ENCODE measurements at places on chromosomes 7 and 10. TPM values are rescaled to one million over a fixed set of nuclear protein-coding genes. Genes with fewer than 3 reads are reported as not detected.

NUDCD3 gene
- total RNA-seq = 80.7 TPM

BZW2 gene
- 47.2 TPM for total RNA-seq

EVX1 gene
- not detected for total RNA-seq

RAPGEF5 gene
- total RNA-seq = 10.1 TPM

DNA sequence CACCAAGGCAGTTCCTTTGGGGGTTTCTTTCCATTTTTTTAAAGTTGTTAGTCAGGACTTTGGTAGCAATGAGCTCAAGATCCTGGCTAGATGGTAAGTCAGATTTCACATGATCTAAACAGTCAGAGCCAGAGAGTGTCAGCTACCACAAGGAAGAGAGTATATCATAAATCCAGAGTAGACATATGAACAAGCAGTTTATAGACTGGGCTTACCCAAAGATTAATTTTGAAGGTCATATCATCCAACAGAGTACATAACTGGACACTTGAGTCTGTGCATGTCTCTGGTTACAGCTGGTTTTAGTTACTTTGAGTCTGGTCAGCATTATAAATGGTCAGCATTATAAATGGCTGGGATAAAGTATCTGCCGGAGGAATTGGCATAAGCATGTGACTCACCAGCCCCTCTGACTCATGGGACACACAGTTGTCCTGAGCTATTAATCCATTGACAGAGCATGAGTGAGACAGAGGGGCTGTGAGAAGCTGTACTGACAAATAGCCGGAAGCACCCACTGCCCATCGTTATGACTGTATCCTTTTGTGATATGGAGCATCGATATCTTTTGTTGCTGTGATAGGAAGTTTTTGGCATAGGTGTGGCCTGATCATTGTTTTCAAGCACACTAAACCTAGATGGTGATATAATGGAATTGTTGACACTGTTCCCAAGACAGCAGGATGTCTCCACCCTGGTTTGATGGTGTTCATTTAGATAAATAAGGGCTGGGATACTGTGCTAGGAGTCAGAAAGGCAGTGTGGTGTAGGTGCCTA, 19.3 kb downstream of the PPP1R3C start:
- peaks cover 16% of the 10 kb centered on the region for H3K27me3 ChIP-seq
- H3K36me3 ChIP-seq = no peaks in the 10 kb centered on the region
- no peaks in the 10 kb centered on the region for H3K4me1 ChIP-seq

DNA sequence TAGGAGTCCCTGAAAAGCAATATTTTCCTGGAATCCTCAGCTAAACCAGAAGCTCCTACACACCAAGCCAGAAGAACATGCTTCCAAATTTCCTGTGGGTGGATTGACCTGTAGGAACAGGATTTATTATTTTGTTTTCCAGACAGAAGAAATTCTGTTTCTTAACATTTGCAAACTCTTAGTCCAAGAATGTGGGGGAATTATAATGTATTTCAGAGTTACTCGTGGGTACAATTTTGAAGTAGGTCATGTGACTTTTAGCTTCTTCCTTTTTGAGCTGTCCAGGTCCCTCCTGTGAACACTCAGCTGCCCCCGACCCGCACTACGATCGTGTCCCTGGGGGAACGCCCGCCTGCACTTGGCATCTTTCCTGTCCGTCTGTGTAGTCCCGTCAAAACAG, 27.7 kb upstream of the VIPR2 start:
- no peaks in the 10 kb centered on the region for H3K27me3 ChIP-seq
- peaks cover 2% of the 10 kb centered on the region for H3K4me1 ChIP-seq
- no peak overlapping the region for H3K27ac ChIP-seq

- H3K4me1 ChIP-seq = no peaks in the 10 kb centered on the region
- no peak overlapping the region for H3K4me3 ChIP-seq
- no peak overlapping the region for H3K27ac ChIP-seq
- no peaks in the 10 kb centered on the region for H3K27me3 ChIP-seq
- H3K36me3 ChIP-seq = no peaks in the 10 kb centered on the region
Measured at GRCh38 chr7:95883217-95883616, 110.9 kb downstream of the DYNC1I1 start.

GRCh38 chr10:22285130-22285529, 31.1 kb upstream of the COMMD3 start:
- H3K36me3 ChIP-seq = no peaks in the 10 kb centered on the region
- H3K27ac ChIP-seq = no peak overlapping the region
- no peak for DNase-seq
- H3K4me1 ChIP-seq = no peaks in the 10 kb centered on the region

DNA sequence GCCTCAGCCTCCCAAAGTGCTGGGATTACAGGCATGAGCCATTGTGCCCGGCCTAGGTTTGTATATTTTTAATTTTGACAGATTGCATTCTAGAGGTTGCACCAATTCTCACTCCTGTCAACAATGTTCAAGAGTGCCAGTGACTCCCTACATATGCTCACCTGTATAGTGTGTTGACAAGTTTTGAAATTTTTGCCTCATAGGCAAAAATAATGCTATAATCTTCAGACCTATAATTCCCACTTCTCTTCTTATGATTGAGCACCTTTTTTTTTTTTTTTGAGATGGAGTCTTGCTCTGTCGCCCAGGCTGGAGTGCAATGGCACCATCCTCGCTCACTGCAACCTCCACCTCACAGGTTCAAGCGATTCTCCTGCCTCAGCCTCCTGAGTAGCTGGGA, 139.7 kb downstream of the EVX1 start:
- no peaks in the 10 kb centered on the region for H3K36me3 ChIP-seq
- no peak overlapping the region for H3K27ac ChIP-seq
- peaks cover 3% of the 10 kb centered on the region for H3K27me3 ChIP-seq
- no peak overlapping the region for H3K4me3 ChIP-seq
- DNase-seq = no peak

DNA sequence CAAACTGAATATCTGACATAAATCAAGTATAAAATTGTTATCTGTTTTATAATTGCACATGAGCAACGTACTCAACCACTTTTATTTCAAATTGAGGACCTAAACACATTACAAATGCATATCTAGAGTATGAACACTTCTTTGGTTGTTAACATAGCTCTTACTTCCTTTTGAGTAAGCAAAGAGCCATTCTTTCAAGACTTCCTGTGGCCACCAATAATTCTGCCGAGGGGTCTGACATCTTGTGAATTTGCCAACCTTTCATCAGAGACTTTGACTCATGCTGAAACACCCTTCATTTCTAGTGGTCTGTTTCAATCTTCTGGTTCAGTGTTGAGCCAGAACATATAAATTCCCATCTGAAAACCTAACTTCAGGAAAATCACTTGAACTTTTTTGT, 59.4 kb downstream of the CDK14 start:
- no peak for DNase-seq
- peaks cover 54% of the 10 kb centered on the region for H3K4me1 ChIP-seq
- peak overlapping the region; percentile 16 for H3K4me3 ChIP-seq
- no peaks in the 10 kb centered on the region for H3K36me3 ChIP-seq

GRCh38 chr7:84637568-84638338, 443.2 kb upstream of the SEMA3A start:
- no peak overlapping the region for H3K27ac ChIP-seq
- H3K4me3 ChIP-seq = no peak overlapping the region
- H3K27me3 ChIP-seq = no peaks in the 10 kb centered on the region
- no peaks in the 10 kb centered on the region for H3K4me1 ChIP-seq

DNA sequence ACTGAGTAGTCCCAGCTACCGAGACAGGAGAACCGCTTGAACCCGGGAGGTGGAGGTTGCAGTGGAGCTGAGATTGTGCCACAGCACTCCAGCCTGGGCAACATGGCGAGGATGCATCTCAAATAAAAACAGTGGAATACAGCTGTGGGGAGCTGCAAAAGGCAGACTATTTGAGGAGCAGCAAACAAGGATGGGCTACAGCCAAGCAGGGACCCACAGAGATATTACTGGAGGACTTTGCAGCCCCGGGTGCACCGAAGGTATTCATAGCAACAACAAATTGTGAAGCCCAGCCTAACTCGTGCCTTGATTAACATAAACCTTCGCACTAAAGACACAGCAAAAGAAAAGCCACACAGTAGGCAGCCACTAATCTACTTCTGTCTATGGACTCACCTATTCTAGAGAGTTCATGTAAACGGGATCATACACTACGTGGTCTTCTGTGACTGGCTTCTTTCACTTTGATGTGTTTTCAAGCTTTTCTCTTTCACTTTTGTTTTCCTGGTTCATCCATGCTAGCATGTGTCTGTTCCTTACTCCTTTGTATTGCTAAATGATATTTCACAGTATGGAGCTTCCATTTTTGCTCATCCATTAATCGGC, 34.0 kb downstream of the PODXL start:
- no peaks in the 10 kb centered on the region for H3K36me3 ChIP-seq
- DNase-seq = no peak
- no peak overlapping the region for H3K27ac ChIP-seq
- H3K4me3 ChIP-seq = no peak overlapping the region
- H3K4me1 ChIP-seq = peaks cover 7% of the 10 kb centered on the region

GRCh38 chr10:82190432-82191260, 315.7 kb downstream of the NRG3 start:
- no peaks in the 10 kb centered on the region for H3K27me3 ChIP-seq
- no peaks in the 10 kb centered on the region for H3K36me3 ChIP-seq
- no peak overlapping the region for H3K27ac ChIP-seq
- no peaks in the 10 kb centered on the region for H3K4me1 ChIP-seq

- H3K27ac ChIP-seq = no peak overlapping the region
- H3K27me3 ChIP-seq = peaks cover 14% of the 10 kb centered on the region
- no peak overlapping the region for H3K4me3 ChIP-seq
- no peak for DNase-seq
- H3K4me1 ChIP-seq = peaks cover under 1% of the 10 kb centered on the region
- no peaks in the 10 kb centered on the region for H3K36me3 ChIP-seq
Measured at GRCh38 chr7:129773871-129774270, 162.4 kb downstream of the NRF1 start.

DNA sequence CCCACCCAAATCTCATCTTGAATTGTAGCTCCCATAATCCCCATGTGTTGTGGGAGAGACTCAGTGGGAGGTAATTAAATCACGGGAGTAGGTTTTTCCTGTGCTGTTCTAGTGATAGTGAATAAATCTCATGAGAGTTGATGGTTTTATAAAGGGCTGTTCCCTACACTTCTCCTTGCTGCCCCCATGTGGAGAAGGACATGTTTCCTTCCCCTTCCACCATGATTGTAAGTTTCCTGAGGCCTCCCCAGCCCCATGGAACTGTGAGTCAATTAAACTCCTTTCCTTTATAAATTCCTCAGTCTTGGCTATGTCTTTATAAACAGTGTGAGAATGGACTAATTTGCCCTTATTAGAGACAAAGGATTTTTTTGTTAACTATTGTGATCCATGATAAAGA, 48.5 kb upstream of the MKX start:
- no peaks in the 10 kb centered on the region for H3K27me3 ChIP-seq
- DNase-seq = no peak
- no peak overlapping the region for H3K4me3 ChIP-seq

DNA sequence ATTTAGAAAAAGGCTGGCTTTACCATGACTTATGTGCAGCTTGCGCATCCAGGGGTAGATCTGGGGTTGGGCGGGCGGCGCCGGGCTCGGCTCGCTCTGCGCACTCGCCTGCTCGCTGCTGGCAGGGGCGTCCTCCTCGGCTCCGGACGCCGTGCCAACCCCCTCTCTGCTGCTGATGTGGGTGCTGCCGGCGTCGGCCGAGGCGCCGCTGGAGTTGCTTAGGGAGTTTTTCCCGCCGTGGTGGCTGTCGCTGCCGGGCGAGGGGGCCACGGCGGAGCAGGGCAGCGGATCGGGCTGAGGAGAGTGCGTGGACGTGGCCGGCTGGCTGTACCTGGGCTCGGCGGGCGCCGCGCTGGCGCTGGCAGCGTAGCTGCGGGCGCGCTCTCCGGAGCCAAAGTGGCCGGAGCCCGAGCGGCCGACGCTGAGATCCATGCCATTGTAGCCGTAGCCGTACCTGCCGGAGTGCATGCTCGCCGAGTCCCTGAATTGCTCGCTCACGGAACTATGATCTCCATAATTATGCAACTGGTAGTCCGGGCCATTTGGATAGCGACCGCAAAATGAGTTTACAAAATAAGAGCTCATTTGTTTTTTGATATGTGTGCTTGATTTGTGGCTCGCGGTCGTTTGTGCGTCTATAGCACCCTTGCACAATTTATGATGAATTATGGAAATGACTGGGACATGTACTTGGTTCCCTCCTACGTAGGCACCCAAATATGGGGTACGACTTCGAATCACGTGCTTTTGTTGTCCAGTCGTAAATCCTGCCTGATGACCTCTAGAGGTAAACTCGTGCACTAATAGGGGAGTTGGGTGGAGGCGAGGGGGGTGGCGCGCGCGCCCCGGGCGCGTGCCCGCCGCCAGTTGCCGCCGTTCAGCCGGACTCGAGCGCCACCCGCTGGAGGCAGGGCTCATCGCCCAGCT, at the start of gene HOXA5:
Gene HOXA5 (minus strand): TSS at position 659 of the 927 bp plus-strand sequence. CDS start 74 bp downstream, at position 585.
- peak within 1 kb of the TSS; percentile 62 for H3K4me3 ChIP-seq
- no peaks in the 10 kb centered on the region for H3K36me3 ChIP-seq
- DNase-seq = no peak
- peaks cover 44% of the 10 kb centered on the region for H3K27me3 ChIP-seq
- peaks cover 15% of the 10 kb centered on the region for H3K4me1 ChIP-seq

- no peak for DNase-seq
- peaks cover 21% of the 10 kb centered on the region for H3K4me1 ChIP-seq
- H3K4me3 ChIP-seq = no peak overlapping the region
- no peaks in the 10 kb centered on the region for H3K36me3 ChIP-seq
- no peaks in the 10 kb centered on the region for H3K27me3 ChIP-seq
- H3K27ac ChIP-seq = no peak overlapping the region
Measured at GRCh38 chr10:49273626-49274025, 25.3 kb upstream of the C10orf71 start.

- no peak overlapping the region for H3K27ac ChIP-seq
- H3K4me1 ChIP-seq = peaks cover 51% of the 10 kb centered on the region
- no peaks in the 10 kb centered on the region for H3K27me3 ChIP-seq
- H3K4me3 ChIP-seq = no peak overlapping the region
- DNase-seq = no peak
Measured at GRCh38 chr10:62916141-62916603, 100.0 kb upstream of the EGR2 start.

DNA sequence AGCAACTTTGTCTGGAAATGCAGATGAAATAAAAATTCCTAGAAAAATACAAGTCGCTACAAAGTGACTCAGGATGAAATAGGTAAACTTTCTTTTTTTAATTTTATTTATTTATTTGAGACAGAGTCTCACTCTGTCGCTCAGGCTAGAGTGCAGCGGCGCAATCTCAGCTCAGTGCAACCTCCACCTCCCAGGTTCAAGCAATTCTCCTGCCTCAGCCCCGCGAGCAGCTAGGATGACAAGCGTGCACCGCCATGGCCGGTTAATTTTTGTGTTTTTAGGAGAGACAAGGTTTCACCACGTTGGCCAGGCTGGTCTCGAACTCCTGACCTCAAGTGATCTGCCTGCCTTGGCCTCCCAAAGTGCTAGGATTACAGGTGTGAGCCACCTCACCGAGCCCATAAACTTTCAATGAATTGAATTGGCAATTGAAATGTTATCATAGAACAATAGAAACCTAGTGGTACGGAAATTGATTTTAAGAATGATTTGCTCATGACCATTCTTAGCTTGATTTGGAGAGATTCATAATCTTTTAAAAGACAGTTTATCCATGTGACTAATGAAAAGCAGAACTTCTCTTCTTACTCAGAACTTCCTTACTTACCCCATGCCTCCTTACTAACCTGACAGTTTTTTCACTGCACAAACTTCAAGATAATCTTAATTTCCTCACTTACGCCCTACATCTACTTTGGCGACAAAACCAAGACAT, 161.7 kb downstream of the FAM107B start:
- H3K4me1 ChIP-seq = peaks cover 54% of the 10 kb centered on the region

All from activated B cell treated with CpG ODN at 0.5 μM for 24 hours (primary cell).